ENCODE measurements at places on chromosomes 1 and 21.

DNA sequence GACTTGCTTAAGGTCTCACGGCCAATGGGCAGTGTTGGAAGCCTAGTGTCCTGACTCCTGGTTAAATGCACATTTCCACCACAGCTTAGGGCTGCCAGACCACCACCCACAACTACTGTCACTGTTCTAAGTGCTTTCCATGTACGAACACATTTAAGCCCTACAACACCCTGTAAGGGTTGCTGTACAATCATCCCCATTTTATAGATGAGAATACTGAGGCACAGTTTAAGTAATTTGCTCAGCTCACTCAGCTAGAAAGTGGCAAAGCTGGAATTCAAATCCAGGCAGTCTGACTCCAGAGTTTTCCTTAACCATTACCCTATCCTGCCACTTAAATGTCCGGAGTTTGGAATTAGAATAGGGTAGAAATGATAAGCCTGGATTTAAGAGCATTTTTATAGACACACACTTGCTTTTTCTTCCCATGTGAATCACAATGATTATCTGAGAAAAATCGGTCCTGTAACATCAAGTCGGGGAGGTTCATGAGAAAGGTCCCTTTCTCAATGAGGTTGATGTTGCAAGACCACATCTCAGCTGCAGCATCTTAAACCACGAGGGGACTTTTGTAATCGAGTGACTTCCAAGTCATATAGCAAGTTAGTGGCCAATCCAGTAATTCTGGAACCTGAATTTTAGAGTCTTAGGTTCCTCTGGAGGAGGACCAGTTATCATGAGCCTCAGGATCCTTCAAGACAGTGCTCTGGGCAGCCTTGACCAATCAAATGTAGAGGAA lies 8.6 kb downstream of the E2F2 start:
- DNase-seq = no peak

GRCh38 chr1:206066479-206067171 lies 13.7 kb downstream of the RHEX start:
- DNase-seq = no peak

DNA sequence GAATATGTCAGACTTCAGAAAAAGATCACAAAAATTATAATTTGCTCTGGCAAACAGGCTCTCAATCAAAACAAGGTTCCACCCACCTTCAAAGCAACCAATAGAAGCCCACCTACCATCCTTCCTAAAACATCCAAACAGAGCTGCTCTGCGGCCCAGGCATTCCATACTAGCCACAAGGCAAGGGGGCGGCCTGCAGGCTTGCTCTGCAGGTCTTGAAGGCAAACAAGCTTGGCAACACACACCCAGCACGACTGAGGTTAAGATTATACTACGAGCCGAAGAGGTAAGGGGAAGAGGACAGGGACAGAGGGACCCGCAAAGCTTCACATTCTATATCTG lies 207.3 kb downstream of the SLC45A1 start:
- DNase-seq = peak; percentile 64

DNA sequence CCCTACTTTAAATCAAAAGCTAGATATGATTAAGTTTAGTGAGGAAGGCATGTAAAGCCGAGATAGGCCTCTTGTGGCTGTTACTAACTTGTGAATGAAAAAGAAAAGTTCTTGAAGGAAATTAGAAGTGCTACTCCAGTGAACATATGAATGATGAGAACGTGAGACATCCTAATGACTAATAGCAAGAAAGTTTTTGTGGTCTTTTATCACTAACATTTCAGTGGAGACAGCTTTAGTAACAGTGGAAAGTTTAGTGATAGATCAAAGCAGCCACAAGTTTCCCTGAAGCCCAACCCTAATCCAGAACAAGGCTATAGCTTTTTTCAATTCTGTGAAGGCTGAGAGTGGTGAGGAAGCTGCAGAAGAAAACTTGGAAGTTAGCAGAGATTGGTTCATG lies 73.6 kb upstream of the LRRC8B start:
- DNase-seq = no peak

- no peak for DNase-seq
Measured at GRCh38 chr1:9235096-9235459, 504 bp downstream of the H6PD start.

DNA sequence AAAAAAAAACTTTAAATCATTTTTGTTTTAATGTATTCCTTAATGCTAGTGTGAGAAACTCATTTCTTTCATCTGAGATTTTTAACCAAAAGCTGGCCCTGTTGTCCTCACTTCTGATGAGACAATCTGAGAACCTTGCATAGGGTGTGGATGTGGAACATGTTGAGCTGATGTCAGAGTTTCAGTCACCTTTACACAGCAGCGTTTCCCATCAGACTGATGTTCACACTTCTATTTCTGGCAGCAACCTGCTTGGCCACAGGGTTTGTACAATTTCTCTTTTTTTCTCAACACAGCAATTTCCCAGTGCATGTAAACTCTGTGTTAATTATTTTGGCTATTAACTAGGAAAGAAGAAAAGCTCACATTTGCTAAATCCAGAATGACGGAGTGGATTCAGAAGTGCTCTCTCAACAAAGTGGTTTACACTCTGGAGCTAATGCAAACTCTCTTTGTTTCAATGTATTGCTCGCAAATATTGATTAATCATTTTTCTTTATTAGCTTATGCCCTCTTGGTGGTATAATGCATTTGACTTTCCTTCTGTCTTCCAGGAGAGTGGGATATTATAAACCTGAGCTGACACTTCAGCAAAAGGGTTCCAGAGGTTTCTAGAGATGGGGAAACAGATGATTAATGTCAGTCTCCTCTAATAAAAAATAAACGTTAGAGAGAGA lies 70.5 kb upstream of the HSPA13 start:
- DNase-seq = no peak

- no peak for DNase-seq
Measured at GRCh38 chr1:117231748-117232373, 21.1 kb upstream of the VTCN1 start.

DNA sequence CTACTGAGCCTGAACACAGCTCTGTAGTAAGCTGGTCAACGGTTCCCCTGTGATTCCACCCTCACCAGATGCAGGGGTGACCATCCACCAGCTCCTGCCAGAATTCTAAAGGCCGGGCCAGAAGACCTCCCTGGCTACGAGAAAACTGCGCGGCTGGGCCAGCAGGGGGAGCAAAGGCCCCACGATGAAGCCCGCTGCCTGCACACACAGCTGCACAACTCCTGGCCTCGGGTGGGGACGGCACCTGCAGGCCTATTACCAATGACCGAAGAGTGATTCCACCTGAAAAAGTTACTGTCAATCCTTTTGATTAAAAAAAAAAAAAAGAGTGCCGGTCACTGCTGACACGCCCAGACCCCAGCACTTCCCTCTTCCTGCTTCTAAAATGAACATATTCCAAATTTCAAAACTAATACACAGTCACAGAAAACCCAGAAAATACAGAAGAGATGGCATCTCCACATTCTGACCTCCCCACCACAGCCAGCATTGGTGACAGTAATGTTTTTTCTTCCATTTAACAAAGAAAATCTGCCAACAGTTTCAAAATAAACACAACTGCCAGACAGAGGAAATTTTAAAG lies 49.8 kb upstream of the RIPK4 start:
- no peak for DNase-seq

- DNase-seq = no peak
Measured at GRCh38 chr21:32101277-32101676, 177.6 kb downstream of the MIS18A start.

DNA sequence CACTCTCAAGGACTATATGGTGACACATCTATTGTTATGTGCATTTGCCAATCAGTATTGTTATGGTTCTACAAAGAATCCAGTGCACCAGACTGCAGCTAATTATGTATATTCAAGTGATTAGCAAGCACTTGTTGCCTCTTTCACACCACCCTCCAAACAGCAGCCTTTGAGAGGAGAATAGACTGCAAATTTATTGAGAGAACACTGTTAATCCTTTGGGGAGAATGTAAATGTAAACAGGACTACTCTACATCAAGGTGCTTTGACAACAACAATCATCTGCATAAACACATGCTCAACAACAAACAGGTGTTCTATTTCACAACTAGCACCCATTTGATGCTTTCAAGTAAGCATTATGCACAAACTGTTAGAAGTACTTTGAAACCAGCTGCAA lies 117.4 kb downstream of the AKT3 start:
- DNase-seq = no peak

- no peak for DNase-seq
Measured at GRCh38 chr1:10626791-10627410, 152.2 kb downstream of the PEX14 start.

- DNase-seq = no peak
Measured at GRCh38 chr1:169330927-169331326, 36.7 kb downstream of the NME7 start.

DNA sequence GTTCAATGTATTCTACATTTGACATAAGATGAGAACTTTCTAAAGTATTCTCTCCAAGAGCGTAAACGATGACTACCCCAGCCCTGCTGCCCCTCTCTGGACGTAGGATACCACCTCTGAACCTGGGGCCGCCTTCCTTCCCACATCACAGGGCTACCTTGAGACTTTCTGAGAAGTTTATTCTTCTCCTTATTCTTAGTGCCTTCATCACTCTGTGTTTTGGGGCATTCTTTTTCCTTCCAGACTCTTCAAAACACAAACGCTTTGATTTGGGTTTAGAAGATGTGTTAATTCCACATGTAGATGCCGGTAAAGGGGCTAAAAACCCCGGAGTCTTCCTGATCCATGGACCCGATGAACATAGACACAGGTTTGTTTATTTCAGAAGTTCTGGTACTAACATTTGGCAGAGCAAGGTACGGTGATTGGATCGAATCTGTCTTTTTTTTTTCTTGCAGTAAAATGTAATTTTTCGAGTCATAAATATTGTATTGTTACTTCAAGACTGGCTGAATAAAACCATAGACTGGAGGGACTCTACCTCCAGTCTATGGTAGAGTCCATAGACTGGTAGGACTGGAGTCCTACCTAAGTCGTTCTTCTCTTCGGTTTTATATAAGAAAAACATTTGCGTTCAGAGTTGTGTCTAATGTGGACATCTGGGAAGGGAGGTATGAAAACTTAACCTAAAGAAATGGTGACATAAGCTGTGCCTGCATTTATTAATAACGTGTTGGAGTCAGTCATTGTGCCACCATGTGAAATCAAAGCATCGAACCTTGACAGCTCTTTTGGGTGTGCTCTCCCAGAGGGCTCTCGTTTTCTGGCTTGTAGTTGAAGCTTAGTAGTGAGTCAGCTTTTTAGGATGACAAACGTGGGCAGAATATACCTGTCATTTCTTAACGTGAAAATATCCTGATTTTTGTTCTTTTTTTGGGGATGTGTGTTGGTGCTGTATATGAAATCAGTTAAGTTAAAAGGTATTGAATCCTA lies 1.2 kb downstream of the MAN1A2 start:
- no peak for DNase-seq

All from C1 segment of cervical spinal cord (tissue), 14 donors.